Frontal cortex (tissue), 4 donors: ENCODE measurements at places on chromosomes 3 and 15. TPM values are rescaled to one million over a fixed set of nuclear protein-coding genes. Genes with fewer than 3 reads are reported as not detected.

Gene ATP2B2
- total RNA-seq = 62.8 TPM

Gene GPR27
- total RNA-seq = 43.6 TPM

Gene CAPN7
- 45.7 TPM for total RNA-seq

Gene CKMT1A
- total RNA-seq = 6.5 TPM

Gene PARP9
- total RNA-seq = 4.1 TPM

Gene SLC27A2
- total RNA-seq = 1.6 TPM

Gene PKM
- total RNA-seq = 285 TPM

Gene PFN2
- 607 TPM for total RNA-seq

Gene CHRNA5
- 11.4 TPM for total RNA-seq

Gene MAGEF1
- total RNA-seq = 46.9 TPM

Gene SLCO2A1
- total RNA-seq = under 0.01 TPM

Gene CYP1A2
- total RNA-seq = not detected

Gene DPPA2
- total RNA-seq = not detected

Gene CHRFAM7A
- 2.0 TPM for total RNA-seq

Gene CCR8
- not detected for total RNA-seq
